NCI-H2081 treated with DMSO at 0.1 percent for 48 hours (cell line): ENCODE measurements at places on chromosomes 6 and 20.

DNA sequence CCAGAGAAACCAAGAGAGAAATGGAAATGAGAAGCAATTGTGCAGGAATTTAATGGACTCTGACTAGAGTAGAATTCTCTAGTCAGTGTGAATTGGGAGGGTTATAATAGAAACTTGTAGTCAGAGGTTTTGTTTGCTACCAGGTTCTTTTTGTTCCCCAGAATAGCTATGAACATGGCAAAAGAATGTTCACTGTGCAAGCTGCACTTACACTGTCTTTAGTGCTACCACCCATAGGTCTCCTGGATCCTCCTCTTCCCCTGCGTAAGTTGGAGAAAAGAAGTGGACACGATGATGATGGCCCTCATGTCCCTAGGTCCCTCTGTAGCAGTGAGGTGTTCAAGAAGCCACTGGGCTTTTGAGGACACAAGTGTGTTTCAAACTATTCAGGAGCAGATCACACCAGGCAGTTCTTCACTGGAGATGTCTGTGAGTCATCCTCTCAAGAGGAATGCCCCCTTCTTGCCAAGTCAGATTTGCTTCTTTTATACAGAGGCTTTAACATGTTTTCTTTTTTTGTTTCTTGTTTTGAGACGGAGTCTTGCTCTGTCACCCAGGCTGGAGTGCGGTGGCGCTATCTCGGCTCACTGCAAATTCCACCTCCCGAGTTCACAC, 47.6 kb upstream of the SMIM8 start:
- DNase-seq, result no peak

- DNase-seq, result no peak
Observed at GRCh38 chr20:54995553-54995952, 520.2 kb downstream of the DOK5 start.

DNA sequence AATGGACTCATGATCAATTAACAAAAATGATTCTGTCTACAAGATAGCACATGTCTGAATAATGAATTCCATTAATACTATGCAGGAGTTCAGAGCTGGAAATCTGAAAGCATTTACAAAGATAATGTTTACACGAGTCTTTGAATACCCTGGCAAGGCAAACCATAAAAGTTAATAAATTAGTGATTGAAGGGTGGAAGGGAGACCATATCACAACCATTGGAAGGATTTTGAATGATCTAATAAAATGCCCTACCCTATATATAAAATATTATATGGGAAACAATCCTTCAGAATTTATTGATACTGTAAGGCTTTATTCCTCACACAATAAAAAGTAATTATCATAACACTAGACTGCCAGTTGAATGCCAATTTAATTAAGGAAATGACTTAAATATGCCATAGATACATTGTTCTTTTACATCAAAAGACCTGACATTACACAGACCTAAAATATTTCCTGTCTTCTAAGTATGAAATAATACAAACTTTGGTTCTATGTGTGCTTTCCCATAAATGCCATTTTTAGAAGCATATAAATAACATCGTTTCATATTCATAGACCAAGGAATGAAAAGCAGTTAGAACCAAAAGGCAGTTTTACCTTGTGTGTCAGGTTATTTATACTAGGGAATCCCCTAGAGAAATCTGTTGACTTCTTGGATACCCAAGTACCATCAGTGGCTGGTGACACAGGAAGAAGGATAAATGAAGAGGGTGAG, 249.2 kb upstream of the MARCKS start:
- no peak for DNase-seq

DNA sequence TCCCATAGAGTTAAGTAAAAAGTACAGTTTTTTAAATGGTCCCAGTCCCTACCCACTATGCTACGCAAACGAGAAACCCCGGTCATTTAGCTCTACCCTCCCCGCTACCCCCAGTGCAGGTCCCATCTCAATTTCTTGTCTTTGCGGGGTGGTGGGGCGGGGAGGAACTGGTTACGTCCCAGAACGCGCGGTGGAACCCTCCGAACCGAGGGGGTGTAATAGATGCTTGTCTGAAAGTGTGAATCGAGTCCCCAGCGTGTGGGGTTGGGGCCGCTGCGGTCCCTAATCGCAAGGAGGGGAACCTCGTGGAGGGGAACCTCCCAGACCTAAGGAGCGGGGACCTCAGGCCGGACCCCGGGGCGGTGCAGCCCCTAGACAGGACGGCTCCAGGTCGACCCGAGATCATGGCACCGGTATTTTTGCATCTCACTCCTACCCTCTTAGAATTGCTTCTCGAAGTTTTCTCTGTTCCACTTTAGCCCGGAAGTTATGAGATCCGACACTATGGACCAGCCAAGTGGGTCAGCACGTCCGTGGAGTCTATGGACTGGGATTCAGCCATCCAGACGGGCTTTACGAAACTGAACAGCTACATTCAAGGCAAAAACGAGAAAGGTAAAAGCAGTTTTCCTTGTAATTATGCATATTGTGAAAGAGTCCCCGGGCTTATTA, 779 bp downstream of the HEBP2 start:
- DNase-seq, result no peak

GRCh38 chr6:2353412-2354137, 108.2 kb upstream of the GMDS start:
- no peak for DNase-seq

DNA sequence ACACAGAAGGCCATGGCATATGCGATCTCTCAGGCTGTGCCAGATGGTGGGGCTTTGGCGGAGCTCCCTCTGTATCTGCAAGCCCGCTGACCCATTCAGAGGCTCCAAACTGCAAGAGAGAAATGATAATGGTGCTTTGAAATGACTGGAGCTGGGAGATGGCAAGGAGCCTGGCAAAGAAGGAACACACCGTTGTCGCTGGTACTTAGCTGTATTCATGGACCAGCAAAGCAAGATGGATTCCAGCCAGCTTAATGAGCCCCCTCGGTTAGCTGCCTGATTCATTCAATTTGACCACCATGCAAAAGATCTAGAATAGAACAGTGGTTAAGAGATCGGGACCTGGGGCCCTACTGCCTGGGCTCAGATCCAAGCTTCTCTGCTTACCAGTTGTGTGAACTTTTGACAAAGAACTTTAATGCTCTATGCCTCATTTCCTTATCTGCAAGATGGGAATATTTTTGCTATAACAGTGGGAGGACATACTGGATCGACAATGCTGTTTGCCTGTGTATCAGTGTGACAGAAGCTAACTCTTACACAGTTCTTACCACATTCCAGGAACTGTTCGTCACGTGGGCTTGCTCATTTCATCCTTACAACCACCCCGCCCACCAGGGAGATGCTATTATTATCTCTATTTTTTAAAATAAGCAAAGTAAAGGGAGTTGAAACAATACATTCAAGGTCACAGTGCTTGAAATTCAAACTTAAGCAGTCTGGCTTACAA, 317.8 kb upstream of the SULF2 start:
- DNase-seq, result no peak

GRCh38 chr6:163313981-163314380, 100.5 kb upstream of the QKI start:
- no peak for DNase-seq

- DNase-seq, result no peak
Observed at GRCh38 chr20:41221614-41222218, 84.4 kb downstream of the PLCG1 start.

DNA sequence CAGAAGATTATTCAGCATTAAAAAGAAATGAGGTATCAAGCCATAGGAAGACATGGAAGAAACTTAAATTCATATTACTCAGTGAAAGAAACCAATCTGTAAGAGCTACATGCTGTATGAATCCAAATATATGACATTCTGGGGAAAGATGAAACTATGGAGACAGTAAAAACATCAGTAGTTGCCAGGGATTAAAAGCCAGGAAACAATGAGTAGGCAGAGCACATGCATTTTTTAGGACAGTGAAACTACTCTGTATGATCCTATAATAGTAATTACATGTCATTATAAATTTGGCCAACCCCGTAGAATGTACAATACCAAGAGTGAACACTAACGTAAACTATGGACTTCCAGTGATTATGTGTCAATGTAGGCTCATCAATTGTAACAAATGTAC, 92.8 kb upstream of the RNF217 start:
- DNase-seq, result no peak

DNA sequence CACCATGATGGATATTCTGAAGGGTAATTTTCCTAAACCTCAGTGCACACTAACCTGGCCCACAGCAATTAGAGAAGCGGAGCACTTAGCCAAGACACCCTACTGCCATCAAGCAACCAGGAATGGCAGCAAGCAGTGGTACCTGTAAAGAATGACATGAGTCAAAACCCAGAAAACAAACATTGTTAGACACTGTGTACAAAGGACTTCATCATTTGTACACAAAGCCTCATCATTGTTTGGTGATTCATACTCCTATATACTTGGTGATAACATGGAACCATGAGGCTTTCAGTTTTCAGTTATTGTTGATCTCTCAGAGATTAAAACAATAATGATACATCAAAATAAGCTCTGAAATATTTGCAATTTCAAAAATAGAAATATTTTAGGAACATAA, 74.6 kb downstream of the MLIP start:
- DNase-seq, result no peak

- DNase-seq, result no peak
Observed at GRCh38 chr6:99579781-99580180, 11.3 kb upstream of the CCNC start.

DNA sequence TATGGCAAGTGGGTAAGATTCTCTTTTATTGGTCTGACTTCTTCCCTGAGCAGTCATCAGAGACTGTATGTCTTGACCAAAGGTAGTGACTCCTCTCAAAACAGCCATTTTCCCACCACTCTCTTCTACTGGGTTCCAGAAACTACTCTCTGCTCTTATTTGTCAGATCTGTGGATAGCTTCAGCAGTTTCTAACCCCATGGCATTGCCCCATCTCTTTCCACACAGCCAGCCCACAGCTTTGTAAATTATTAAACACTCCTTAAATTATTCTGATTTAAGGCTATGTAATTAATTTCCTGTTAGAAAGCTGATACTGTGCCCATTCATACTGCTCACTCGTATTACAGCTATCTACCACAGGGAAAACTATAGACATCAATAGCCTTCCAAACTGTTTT, 138.4 kb upstream of the CNR1 start:
- DNase-seq, result no peak

DNA sequence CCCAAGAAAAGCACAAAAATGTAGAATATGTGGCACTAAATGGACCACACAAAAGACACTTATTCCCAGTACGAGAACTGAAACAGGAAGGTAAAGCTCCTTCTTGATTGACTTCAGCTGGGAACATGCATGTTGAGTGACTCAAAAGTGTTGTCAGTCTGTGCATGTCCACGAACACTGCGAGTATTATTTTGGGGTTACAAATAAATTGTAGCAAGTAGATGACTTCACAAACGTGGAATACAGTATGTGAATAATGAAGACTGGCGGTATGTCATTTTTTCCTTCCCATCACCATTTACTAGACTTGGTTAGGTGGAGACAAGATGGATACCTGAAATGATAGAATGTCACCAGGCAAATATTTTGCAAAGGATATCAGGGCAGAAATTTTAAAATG, 45.4 kb downstream of the L3MBTL3 start:
- no peak for DNase-seq

GRCh38 chr6:99661870-99662269, 55.2 kb downstream of the PRDM13 start:
- DNase-seq, result no peak

GRCh38 chr6:118296129-118296901, 251.8 kb upstream of the PLN start:
- DNase-seq, result no peak

DNA sequence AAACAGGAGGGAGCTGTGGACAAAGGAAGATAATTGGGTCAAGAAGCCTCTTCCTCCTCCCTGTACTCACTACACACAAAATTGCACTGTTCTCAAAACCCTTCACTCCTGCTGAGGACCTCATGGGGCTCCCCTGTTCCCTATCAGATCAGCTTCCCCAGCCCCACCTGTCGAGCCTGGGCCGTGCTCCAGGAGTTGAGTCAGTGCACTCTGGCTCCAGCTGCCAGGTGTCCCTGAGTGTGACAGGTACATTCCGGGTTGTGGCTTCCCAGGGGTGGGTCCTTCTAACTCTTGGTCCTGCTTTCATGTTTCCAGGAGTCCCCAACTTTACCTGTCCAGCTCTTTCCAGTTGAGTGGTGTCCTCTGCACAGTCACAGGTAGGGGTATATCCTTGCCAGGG, 8.4 kb downstream of the RAB5IF start:
- peak; percentile 51 for DNase-seq

DNA sequence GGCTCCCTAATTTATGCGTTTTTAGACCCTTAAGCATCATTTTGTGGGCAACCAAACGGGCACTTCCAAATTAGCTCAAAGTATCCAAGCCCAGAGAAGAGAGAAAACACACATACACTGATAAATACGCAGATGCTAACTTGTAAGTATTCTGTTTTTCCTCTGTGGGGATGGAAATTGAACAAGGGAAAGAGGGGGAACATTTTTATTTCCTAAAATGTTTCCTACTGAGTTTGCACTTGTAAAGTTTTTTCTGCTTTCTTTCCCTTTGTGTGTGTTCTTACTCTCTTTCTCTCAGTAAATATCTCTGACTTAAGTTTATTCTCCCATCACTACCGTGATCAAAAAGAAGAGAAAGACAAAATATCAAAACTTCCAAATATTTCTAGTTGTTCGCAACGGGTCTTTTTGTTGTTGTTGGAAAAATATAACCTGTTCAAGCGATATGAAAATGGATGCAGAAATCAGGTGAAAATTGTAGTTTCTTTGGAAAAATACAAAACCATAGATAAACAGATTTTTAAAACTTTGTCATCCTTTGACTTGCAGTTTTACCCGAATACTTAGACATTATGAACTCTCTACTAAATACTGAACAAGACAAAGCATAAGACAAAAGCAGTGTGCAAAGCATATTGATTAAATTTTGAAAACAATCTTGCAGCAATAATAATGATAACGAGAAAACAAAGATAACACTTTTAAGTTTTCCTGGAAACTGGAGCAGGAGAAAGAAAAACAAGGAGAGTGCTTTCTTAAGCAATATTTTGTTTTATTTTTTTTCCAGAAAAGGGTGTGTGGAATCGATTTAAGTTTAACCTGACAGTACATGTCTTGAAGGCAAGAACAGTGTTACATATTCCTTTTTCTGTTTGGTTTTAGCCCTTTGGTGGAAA, 1.0 kb upstream of the NKX2-4 start:
- DNase-seq, result no peak

DNA sequence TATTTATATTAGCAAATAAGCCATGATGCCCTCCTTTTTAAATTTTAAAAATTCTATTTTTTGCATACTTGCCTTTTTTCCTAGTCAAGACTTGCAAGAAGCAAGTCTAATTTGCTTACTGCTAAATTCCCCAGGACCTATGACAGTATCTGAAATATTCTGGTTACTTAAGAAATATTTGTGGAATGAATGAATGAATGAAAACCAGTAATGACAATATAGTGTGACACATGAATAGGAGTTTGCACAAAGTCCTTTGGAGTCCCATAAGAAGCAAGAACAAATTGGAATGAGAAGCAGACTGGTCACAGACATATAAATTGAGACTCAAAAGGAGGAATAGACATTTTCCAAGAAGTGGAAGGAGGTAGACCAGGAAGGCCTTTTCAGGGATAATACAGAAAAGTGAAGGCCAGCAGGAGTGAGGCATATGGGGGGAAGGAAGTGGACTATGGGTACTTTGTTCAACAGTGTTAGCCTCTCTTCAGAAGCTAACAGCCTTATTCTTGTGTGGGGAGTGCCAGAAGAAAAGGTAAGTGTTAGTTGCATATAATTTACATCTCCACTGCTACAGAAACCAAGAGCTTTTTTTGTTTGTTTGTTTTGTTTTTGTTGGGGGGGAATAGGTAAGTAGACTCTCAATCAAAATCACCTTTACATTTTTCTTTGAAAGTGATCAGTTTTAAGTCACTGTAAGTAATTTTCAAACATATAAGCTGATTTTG, 93.6 kb upstream of the FAM184A start:
- DNase-seq, result no peak

GRCh38 chr6:158795516-158795915, 23.7 kb downstream of the EZR start:
- DNase-seq, result no peak
